ENCODE measurements at places on chromosomes 7 and 10. TPM values are rescaled to one million over a fixed set of nuclear protein-coding genes. Genes with fewer than 3 reads are reported as not detected.
A peak's percentile ranks its signal among the peaks of the same experiment; 100 is the strongest.

GRCh38 chr7:80722616-80723195, 84.3 kb downstream of the CD36 start:
- DNase-seq = peak; percentile 32

Gene SUN3
- not detected for polyA plus RNA-seq

DNA sequence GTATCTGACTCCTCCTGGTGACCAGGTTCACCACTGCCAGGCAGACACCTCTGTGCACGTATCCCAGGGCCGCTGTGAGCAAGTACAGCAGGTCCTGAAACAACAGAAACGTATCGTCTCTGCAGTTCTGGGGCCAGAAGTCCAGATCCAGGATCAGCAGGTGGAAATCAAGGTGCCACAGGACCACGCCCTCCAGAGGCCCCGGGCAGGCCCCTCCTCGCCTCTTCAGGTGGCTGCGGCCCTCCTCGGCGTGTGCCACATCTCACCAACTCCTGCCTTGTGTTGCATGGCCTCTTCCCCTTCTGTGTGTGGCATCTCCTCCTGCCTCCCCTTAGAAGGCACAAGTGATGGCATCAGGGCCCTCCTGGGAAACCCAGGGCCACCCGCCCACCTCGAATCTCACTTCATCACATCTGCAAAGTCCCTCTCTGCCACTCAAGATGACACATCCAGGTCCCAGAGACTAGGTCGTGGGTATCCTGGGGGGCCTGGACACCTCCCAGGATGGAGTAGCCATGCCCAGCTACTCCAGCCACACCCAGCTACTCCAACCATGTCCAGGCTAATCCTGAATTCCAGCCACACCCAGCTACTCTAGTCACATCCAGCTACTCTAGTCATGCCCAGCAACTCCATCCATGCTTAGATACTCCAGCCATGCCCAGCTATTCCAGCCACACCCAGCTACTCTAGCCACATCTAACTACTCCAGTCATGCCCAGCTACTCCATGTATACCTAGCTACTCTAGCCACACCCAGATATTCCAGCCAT, 52.6 kb upstream of the DNAAF5 start:
- no peak for DNase-seq

GRCh38 chr10:118737603-118738302, 17.0 kb downstream of the CACUL1 start:
- no peak for DNase-seq

- DNase-seq = no peak
Measured at GRCh38 chr7:151188252-151188542, 1.1 kb upstream of the ASB10 start.

- DNase-seq = peak; percentile 57
Measured at GRCh38 chr7:157875230-157876179, 538.7 kb downstream of the DNAJB6 start.

DNA sequence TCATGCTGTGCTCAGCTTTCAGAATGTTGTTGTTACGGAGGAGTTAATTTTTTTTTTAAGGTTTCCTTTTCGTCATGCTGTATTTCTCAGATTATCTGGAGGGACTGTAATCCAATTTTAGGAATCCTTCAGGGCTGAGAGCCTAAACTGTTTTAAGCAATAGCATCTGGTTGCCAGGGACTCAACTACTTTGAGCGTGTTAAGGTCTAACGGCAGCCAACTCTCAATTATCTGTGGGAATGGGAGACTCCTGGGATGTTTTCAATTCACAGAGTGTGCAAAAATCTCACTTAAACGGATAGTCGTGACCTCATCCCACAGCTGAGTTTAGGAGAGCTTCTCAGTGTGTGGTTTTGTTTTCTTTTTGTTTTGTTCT, 291.7 kb downstream of the AUTS2 start:
- DNase-seq = no peak

- no peak for DNase-seq
Measured at GRCh38 chr10:22704471-22704911, 9.9 kb downstream of the PIP4K2A start.

GRCh38 chr10:5743736-5744135, 59.1 kb downstream of the TASOR2 start:
- DNase-seq = no peak

GRCh38 chr7:57205000-57205399, 72.8 kb upstream of the ZNF479 start:
- no peak for DNase-seq

GRCh38 chr10:49679480-49679893, at the start of gene C10orf53:
Gene C10orf53 (plus strand): TSS chr10:49679651. CDS start chr10:49679698, 47 bp downstream.
- peak; percentile 83 for DNase-seq

GRCh38 chr10:71492872-71493271, 96.2 kb downstream of the CDH23 start:
- DNase-seq = no peak

Gene ADRA2A
- polyA plus RNA-seq = 0.31 TPM

Gene GRM3
- polyA plus RNA-seq = not detected

Gene PILRB
- 20.7 TPM for polyA plus RNA-seq

DNA sequence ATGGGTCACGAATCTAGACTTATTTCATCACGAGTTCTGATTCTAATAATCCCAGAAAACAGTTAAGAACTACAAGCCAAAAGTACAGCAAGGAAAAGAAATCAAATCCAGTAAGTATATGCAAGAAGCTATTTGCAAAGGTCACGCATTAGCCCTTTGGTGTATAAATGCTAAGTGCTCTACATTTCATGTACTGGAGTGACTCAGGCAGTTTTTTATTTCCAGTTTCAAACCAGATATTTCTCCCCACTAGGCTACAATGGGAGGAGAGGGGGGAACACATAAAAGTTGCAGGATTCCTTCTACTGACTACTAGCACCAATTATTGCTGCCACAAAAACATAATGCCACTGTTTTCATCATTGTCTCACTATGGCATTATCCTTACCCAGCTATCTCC, 148.0 kb downstream of the NRCAM start:
- DNase-seq = no peak

DNA sequence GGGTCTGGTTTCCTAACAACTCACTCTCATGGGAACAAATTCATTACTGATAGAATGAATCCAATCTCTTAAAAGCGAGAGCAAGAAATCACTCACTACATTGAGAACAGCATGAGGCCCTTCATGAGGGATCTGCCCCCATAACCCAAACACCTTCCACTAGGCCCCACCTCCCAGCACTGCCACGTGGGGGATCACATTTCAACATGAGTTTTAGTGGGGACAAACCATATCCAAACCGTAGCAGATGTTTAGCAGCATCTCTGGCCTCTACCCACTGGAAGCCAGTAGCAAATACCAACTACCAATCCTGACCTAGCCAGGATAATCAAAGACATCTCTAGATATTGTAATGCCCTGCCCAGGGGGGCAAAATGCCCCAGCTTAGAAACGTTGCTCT, 243.9 kb downstream of the ARHGAP21 start:
- DNase-seq = no peak

DNA sequence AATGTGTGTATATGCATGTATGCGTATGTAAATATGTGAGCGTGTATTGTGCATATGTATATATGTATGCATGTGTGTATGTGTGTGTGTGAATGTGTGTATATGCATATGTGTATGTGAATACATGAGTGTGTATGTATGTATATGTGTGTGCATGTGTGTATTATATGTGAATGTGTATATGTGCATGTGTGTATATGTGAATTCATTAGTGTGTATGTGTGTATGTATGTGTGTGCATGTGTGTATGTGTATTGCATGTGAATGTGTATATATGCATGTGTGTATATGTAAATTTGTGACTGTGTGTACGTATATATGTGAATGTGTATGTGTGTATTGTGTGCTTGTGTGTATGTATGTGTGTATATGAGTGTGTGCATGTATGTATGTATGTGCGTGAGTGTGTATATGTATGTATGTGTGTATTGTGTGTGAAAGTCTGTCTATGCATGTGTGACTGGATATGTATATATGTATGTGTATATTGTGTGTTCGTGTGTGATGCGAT, 455.9 kb downstream of the TYW1 start:
- DNase-seq = no peak
